ENCODE measurements at places on chromosomes 1 and 21.

DNA sequence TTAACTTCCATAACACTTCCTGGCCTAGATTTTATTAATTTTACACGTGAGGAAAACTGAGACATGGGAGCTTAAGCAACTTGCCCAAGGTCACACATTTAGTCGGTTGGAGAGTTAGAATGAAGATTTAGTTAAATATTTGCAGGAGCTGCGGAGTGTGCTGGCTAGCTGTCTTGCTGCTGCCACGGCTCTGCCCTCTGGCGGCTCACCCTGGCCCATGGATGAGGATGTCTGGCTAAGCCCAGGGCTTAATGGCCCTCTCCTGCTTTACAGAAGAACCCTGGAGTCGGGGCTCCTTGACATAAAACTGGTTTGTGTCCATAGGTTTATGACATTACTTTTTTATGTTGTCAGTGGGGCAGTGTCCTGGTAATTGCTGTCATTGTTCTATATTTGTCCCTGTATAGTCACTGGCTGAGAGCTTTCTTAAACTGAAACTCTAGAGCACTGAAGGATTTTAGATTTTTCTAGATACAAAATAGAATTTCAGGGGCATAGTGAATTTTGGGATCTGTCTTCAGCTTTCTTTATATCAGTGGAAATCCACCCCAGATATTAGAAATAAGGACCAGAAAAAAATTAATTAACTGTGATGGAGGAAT is 88.9 kb upstream of the WLS start:
- DNase-seq, result no peak

GRCh38 chr1:30111431-30111830 is 612.0 kb downstream of the MATN1 start:
- DNase-seq, result no peak

GRCh38 chr21:32200029-32200428 is 78.8 kb downstream of the MIS18A start:
- DNase-seq, result no peak

DNA sequence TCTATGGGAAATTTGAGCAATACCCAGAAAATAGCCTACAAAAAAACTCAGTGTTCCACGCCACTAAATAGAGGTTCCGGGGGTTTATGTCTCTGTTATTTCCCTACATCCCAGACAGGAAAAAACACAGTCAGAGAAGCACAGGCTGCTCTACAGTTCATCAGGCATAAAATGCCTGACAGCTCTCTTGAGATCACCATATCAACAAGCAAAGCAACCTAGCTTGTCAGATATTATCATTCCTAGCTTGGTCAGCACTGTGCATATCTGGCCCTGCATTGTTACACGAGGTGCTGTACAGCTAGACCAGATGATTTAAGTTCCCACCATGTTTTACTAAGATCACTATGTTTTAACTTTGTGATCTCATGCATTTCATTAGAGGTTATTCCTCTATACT is 172.6 kb downstream of the PTPRC start:
- no peak for DNase-seq

- DNase-seq, result no peak
Observed at GRCh38 chr1:83511146-83511726, 487.7 kb downstream of the TTLL7 start.

DNA sequence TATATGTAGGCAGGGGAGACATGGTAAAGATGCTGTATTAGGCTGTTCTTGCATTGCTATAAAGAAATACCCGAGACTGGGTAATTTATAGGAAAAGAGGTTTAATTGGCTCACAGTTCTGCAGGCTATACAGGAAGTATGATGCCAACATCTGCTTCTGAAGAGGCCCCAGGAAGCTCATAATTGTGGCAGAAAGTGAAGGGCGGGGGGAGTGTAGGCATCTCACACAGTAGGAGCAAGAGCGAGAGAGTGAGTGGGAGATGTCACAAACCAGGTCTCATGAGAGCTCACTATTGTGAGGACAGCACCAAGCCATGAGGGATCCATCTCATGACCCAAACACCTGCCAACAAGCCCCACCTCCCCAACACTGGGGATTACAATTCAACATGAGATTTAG is 21.1 kb downstream of the MAN1A2 start:
- DNase-seq, result no peak

GRCh38 chr1:4847711-4848110 is 193.3 kb downstream of the AJAP1 start:
- no peak for DNase-seq

GRCh38 chr1:245768596-245768995 is 613.8 kb downstream of the KIF26B start:
- DNase-seq, result no peak

- no peak for DNase-seq
Observed at GRCh38 chr1:61337037-61337436, 254.7 kb downstream of the NFIA start.

- no peak for DNase-seq
Observed at GRCh38 chr1:196209983-196210382, 398.3 kb downstream of the KCNT2 start.

- no peak for DNase-seq
Observed at GRCh38 chr1:240352769-240353168, 259.2 kb downstream of the GREM2 start.

GRCh38 chr1:232985882-232986526 is 35.6 kb downstream of the NTPCR start:
- DNase-seq, result no peak

- no peak for DNase-seq
Observed at GRCh38 chr1:210437111-210437510, 108.4 kb downstream of the HHAT start.

DNA sequence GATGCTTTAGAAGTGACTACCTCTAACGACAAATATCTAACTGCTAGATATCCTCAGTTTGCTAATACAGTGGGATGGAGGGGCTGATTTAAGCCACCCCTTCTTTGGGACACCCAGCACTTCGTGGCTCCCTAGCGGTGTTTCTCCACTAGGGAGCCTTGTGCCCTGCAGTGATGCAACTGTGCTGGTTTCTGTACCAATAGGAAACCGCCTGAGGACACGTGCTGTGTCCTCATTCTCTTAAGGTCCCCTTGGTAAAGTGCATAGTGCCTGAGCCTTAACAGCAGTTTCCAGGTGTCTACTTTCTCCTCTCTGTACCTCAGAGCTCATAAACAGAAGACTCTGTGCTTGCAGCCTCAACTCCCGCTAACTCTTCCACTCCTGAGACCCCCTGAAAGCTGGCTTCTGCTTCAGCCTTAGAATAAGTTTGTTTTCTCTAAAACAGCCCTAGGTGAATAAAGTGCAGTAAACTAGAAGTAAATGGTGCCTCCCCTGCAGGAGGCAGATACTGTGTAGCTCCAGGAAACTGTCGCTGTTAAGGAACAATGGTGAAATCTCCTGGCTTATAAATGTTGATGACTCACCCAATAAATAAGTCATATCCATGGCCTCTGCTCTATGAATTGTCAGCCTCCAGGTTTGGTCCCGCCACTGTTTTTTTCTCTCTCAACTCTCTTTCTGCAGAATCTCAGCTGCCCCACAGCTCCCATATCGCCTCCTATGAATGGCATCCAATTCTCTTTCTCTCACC is 130.4 kb downstream of the AK5 start:
- no peak for DNase-seq

- DNase-seq, result no peak
Observed at GRCh38 chr21:37863842-37864241, 52.4 kb downstream of the KCNJ6 start.

DNA sequence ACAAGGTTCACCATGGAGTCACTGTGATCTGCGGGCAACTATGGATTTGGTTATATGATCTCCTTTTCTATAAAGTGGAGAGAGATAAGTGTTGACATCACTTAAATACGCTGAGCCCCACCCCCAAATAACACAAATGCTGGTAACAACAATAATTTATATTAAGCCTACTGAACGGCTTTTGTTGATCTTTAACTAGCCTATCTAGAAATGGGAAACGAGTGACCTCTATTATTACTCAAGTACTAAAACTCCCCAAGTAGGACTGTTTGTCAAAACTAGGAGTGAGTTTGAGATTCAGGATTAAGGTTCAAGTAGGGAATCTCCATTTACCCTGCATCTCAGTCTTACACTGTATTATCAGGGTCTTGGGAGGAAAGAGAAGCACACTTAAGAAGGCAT is 52.2 kb downstream of the MAP3K7CL start:
- no peak for DNase-seq

DNA sequence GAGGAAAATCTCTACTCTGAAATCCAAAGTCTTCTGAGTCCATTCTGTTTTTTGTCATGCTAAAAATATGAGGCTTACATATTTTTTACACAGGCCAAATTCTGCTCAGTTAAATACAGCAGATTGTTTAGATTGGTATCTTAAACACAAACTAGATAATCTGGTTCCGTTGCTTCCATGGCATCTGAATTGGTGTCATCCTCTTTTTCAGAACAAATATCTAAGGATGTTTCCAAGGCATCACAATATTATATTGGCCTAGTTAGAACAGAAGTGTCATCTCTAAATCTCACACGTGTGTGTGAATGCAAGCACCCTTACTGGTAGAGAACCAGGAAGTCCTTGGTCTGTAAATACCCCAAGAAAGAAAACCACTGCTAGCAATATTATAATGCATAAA is 151.2 kb downstream of the NRIP1 start:
- DNase-seq, result no peak

GRCh38 chr1:7120863-7121621 is 335.8 kb downstream of the CAMTA1 start:
- no peak for DNase-seq

GRCh38 chr1:212981025-212981495 is 30.7 kb downstream of the VASH2 start:
- no peak for DNase-seq

- DNase-seq, result no peak
Observed at GRCh38 chr1:221157026-221157761, 278.0 kb downstream of the HLX start.

DNA sequence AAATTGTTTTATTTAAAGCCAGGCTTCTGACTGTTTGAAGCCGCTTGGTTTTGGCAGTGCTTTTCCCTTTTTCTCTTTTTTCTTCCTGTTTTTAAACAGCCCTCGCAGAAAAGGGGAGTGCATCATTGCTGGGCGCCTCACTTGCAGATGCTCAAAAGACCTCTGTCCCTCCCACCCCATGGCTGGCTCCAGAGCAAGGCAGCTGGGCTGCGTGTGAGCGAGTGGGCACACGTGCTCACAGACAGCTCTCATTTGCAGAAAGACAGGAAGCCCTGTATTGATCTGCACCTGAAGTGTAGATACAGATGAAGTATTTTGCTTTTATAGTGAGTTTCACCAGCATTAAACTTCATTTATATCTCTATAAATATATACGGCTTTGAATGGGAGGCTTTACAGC is 8.8 kb downstream of the TNR start:
- DNase-seq, result no peak

GRCh38 chr1:204295671-204296070 is 64.1 kb downstream of the PLEKHA6 start:
- DNase-seq, result no peak

GRCh38 chr1:232047473-232047872 is 420.9 kb downstream of the DISC1 start:
- no peak for DNase-seq

GRCh38 chr21:38175306-38175705 is 81.5 kb upstream of the KCNJ15 start:
- DNase-seq, result no peak

GRCh38 chr21:31282095-31282709 is 61.9 kb downstream of the TIAM1 start:
- DNase-seq, result no peak

- DNase-seq, result no peak
Observed at GRCh38 chr1:47238935-47239592, 7.0 kb upstream of the TAL1 start.

- no peak for DNase-seq
Observed at GRCh38 chr21:24514081-24514733, 1093.1 kb downstream of the MRPL39 start.

DNA sequence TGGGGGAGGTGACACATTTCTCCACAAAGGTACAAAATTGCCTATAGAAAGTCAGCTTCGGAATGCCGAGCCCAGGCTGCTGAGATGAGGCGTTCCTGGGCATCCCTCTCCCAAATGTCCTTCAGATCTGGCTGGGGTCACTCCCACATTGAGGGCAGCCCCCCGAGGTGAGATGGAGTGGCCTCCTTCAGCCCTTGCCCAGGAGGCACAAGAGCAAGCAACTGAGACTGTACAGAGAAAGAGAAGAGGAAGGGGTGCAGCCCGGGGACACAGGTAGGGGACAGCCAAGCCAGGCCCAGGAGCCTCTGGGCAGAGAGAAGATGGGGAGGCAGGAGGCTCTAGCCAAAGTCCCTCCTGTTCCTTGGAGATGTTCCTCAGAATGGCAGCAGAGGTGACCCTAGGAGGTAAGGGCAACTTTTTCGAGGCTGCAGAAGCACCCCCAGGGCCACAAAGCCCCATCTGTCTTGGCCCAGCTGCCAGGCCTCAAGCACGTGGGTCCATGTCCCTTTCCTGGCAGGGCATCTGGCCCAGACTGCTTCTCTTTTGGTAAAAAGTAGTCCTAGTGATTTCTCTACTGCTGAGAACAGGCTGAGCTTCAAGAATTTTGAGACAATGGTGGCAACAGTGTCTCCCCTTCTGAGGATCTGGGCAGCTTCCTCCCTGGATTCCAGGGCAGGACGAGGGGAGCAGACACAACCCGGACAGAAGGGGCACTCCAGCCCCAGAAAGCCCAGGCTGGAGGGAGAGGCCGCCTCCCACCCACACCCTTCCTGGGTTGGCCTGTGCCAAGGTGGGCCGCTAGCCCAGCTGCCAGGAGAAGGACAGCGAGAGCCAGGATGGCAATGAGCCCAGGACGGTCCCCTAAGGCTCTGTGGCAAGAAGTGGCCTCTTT is 68.0 kb downstream of the LRRN2 start:
- no peak for DNase-seq

DNA sequence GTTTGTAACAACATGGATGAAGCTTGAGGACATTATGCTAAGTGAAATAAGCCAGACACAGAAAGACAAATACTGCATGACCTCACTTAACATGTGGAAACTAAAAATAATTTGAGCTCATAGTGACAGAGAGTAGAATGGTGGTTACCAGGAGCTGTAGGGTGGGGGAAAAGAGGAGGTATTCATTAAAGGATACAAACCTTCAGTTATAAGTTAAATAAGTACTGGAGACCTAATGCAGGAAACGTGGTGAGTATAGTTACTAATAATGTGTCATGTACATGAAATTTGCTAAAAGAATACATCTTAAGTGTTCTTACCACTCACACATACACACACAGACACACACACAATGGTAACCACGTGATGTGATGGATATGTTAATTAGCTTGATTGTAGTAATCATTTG is 86.7 kb downstream of the NGF start:
- DNase-seq, result no peak

DNA sequence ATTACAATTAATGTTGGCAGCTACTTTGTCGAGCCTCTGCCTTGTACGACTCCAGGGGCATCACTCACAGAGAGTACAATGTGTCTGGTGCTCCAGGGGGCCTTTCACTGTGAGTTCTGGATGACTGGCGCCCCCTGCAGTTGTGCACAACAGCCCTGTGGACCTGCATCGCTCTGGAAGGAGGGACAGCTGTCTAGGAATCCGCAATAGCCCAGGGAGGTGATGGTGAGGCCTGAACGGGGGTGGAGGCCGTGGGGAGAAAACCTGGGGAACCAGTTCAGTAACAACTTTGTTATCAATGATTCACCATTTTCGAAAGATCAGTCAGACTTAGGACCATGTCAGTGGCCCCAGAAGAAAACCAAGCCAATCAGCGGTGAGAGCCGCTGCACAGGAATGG is 189.1 kb downstream of the KAZN start:
- no peak for DNase-seq

GRCh38 chr1:115753830-115754229 is 14.7 kb downstream of the CASQ2 start:
- no peak for DNase-seq

- no peak for DNase-seq
Observed at GRCh38 chr1:175171036-175171913, 21.3 kb downstream of the KIAA0040 start.

GRCh38 chr1:113415310-113416070 is 25.2 kb downstream of the MAGI3 start:
- DNase-seq, result no peak

- DNase-seq, result no peak
Observed at GRCh38 chr1:232066521-232066920, 439.9 kb downstream of the DISC1 start.

Measured in stimulated activated naive CD4-positive, alpha-beta T cell (primary cell).